ENCODE measurements at places on chromosomes 7 and 10.

DNA sequence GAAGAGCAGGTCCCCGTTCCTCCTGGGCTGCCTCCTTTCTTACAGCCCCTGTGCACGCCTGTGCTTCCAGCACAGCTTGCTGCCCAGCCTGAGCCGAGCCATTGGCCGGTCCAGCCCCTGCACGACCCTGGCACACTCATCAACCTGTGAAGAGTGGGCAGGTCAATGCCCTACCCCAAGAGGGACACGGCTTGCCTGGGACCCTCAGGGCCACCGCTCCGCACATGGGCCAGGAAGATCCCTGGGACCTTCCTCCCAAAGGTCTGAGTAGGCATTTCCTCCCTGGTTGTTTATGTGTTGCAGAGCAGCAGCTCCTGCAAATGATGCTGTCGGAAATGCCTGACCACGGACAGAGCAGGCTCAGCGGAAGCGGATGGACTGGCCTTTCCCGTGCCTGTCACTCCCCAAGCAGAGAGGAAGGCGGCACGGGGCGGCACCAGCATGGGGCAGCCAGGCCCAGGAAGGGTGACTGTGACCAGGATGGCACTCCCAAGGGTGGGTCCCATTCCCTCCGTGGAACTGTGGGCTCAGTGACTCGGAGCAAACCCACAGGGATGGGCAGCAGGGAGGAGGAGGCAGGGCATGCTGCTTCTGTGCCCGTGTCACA is 252.5 kb downstream of the TNS3 start:
- no peak for DNase-seq

GRCh38 chr7:12531784-12532183 is 38.7 kb upstream of the SCIN start:
- DNase-seq: no peak

DNA sequence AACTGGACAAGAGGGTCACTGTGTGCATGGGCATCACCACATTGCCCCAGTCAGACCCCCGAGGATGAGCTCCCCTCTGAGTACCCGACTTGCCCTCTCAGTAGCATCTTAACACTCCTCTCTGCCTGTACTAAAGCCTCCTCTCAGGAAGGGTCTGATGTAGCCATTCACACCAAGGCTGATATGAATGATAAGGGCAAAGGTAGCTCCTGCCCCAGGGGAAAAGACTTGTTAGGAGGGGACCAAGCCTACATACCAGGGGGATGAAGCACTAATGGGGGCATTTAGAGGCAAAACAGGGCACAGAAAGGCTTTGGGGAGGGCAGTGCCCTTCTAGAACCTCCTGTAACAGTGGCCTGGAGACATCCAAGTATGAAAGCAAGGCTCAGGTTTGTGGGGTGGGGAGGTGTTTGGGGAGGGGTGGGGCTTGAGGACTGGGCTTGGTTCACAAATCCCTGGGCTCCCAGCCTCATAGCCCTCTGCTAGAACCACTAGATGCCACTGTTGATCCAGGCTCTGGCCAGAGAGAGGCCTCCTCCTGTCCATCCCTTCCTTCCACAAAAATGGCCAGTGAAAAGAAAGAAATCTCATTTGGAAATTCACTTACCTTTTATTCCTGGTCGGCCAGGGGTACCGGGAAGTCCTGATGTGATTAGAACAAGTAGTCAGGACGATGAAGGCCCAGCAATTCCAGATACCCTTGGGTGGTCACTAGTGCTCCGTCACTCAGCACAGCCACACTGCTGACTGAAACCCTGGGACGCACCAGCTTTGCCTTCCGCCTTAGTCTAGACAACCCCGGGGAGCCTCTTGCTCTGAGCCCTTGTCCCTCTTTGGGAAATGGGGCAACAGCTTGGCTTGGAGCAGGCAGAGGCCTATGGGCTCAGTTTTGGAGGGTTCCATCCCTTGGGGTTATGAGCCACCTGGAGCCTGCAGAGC is 40.3 kb downstream of the COL17A1 start:
- peak; percentile 56 for DNase-seq

DNA sequence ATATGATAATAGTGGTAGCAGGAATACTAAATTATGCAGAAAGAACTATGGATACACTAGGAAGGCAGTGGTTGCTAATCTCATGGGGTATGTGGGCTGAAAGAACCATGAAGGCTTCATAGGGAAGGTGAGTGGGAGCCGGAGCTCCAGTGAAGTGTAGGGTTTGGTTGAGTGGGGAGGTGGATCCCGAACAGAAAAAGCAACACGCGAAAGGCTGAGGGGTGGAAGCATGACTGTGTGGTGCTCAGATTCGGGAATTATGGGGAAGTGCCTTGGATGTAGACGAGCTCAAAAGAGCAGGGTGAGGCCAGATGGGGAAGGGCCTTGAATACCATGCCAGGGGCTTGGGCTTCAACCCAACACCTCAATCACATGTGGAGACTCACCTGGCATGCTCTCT is 715.1 kb downstream of the TYW1 start:
- DNase-seq: no peak

GRCh38 chr7:141411133-141411532 is 140.1 kb upstream of the AGK start:
- DNase-seq: no peak

DNA sequence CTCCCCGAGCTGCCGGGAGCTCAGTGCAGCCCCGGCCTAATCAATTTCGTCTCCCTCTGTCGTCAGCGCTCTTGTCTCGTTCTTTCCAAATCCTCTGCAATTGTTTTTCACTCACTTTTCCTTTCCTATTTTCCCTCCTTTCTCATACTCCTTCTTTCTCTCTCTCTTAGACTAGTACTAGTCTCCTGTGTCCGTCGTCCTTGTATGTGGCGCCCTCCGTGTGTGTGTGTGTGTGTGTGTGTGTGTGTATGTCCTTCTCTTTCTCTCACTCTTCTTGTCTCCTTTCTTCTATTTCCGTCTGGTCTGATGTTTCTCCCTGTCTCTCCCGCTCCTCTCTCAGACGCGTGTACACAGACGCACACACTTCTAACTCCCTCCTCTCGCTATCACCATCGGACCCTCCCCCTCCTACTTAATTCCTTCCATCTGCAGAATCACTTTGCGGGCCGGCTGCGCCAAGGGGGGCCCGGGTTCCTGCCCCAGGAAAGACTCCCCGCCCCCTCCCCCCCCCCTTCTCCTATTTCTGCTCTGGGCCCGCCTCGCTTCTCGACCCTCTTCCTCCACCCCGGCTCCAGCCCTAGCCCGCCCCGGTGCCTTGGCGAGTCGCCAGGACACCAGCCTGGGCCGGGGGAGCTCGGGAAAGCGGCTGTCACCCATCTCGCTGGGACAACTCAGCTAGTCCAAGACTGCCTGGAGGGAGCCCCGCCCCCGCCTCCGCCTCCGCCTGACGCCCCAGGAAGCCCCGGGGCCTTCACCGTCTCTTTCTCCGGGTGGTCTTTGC is 743 bp upstream of the ZCCHC24 start:
- DNase-seq: peak; percentile 83

All from nephron progenitor cell (in vitro differentiated cells).